ENCODE measurements at places on chromosomes 13 and 19.

DNA sequence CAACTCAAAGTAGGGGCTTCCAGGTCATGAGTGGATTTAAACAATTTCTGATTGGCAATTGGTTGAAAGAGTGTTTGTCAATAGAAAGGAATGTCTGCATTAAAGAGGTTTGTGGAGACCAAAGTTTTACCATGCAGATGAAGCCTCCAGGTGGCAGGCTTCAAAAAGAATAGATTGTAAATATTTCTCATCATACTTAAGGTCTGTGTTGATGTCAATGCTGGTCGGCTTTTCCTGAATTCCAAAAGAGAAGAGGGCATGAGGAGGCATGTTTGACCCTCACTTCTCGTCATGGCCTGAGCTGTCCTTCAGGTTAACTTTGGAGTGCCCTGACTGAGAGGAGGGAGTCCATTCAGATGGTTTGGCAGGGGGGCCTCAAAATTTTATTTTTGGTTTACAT lies 125.4 kb upstream of the RFC3 start:
- DNase-seq = no peak

GRCh38 chr19:15529774-15530372 lies 21.5 kb downstream of the CYP4F22 start:
- DNase-seq = no peak

DNA sequence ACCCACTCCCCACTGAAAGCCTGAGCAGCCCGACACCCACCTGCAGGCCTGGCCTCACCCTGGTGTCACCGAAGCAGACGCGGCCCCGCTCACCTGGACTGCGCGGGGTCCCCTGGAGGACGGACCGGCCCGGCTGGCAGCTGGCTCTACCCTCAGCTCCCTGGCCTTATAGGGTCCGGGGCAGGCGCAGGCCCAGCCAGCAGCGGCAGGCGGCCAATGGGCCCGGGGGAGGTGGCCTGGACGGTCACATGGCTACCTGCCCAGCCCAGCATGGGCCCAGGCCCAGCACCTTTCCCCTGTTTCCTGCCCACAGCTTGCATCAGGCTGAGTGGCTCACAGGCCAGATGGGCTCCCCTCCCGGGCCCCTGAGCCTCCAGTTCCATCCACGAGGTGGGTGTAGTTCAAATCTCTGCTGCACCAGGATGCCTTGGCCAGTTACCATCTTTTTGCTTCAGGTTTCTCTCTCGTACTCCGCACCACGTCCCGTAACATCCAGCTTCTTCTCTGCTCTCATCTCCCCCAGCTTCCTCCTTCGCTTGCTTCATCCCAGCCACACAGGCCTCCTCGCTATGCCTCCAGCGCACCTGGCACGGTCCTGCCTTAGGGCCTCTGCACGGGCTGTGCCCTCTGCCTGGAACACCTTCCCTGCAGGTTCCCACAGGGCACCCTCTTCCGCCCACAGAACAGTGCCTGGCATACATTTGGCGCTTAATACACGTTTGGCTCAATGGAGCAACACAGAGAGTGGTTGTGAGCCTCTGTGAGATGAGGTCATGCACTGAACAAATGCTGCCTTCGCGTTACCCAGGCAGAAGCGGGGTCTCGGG lies at the start of gene PLIN4:
TSS of gene PLIN4 (minus strand) at position 142 of the 827 bp plus-strand sequence. CDS start 214 bp downstream, outside the sequence.
- no peak for DNase-seq

GRCh38 chr19:19211499-19212420 lies at the start of gene NCAN:
TSS of gene NCAN (plus strand) at chr19:19211958. CDS start at chr19:19216954, 4,996 bp downstream.
- no peak for DNase-seq

GRCh38 chr19:10292789-10293636 lies 3.3 kb downstream of the ICAM5 start:
- DNase-seq = no peak

DNA sequence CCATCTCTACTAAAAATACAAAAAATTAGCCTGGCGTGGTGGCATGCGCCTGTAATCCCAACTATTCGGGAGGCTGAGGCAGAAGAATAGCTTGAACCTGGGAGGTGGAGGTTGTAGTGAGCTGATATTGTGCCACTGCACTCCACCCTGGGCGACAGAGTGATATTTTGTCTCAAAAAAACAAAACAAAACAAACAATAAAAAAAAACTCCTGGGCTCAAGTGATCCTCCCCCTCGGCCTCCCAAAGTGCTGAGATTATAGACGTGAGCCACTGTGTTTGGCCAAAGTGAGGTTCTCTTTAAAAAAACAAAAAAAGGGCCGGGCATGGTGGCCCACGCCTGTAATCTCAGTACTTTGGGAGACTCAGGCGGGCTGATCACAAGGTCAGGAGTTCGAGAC lies 3.8 kb upstream of the JUNB start:
- DNase-seq = no peak

GRCh38 chr19:2648099-2648498 lies 54.4 kb downstream of the GNG7 start:
- DNase-seq = no peak

DNA sequence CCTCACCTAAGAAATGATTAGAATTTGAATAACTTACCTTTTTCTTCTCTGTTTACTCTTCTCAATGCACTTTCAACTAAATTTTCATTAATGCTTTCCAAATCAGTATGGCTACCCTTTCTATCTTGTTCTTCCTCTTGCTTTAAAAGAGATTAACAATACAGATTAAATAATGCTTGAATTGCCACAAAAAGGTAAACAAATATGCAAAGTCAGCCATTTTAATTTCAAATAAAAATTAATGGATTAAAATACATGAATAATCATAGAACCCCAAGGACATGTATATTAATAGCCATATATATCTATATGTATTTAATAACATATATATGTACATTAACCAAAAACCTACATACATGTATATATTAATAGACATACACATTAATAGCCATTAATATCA lies 7.9 kb upstream of the NEK5 start:
- no peak for DNase-seq

- no peak for DNase-seq
Measured at GRCh38 chr13:113881614-113882266, 17.9 kb upstream of the GAS6 start.

GRCh38 chr19:47111682-47112165 lies 1.9 kb downstream of the ZC3H4 start:
- DNase-seq = peak; percentile 23

GRCh38 chr13:95678967-95679366 lies 2.0 kb downstream of the DNAJC3 start:
- DNase-seq = no peak

- peak; percentile 35 for DNase-seq
Measured at GRCh38 chr13:30607908-30608307, 9.8 kb upstream of the USPL1 start.

DNA sequence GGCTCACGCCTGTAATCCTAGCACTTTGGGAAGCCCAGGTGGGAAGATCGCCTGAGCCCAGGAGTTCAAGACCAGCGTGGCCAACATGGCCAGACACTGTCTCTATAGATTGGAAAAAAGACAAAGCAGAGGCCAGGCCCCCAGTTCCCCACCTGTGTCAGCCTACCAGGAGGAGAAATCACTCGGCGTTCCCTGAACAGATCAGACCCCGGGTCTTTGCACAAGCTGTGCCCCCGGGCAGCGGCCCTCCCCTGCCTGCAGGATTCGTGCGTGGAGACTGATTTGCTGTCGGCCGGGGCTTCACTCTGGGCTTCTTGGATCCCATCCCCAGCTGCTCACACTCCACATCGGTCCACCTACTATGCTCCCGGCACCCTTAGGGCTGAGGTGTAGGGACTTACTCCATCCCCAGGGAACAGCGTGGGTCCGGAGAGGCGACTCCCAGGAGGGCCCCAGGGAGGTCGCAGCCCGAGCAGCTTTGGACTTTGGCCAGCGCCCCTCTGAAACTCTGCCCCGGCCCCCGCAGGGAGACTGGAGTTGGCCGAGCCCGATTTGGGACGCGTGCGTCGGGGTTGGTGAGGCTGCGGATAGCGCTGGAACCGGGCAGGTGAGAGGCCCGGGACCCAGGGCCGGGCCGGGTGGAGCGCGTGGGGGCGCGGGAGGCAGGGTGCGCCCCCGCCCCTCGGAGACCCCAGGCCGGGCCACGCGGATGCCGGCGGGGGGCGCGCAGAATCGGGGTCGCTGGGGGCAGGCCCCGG lies 515 bp upstream of the EFNA2 start:
- no peak for DNase-seq

- DNase-seq = no peak
Measured at GRCh38 chr19:10095622-10095947, 6.9 kb downstream of the ANGPTL6 start.

DNA sequence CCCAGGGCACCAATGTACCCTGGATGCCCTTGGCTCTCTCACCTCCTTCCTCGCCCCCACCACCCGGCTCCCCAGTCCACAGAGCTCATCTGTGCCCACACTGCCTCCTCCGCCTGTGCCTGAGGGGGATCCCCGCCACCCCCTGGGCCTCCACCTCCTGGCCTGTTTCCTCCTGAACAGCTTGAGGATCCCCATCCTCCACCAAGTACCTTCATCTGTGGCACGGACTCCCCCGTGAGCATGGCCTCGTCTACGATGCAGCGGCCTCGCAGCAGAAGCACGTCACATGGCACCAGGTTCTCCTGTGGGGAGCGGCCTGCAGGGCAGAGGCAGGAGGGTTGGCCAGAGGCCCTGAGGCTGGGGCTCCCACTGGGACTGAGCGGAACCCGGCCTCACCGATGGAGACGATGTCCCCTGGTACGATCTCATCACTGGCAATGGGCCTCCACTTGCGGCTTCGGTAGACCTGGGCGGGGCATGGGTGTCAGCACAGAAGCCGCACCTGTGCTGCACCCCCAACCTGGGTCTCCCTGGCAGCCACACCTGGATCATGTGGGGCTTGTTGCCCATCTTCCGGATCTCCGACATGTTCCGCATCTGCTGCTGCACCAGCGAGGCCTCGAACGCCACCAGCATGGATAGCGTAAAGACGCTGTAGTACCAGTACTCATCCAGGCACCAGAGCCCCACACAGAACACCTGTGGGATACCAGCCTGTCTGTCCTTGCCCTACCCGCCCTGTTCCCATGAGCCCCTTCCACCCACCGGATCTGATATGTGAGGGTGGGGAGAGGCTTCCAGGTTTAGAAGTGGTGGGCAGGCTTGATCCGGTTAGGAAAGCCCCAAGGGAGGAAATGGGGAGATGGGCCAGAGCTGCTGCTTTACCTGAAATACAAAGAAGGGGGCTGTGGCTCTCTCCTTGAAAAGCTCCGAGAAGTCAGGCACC lies 6.8 kb downstream of the ATP13A1 start:
- no peak for DNase-seq

DNA sequence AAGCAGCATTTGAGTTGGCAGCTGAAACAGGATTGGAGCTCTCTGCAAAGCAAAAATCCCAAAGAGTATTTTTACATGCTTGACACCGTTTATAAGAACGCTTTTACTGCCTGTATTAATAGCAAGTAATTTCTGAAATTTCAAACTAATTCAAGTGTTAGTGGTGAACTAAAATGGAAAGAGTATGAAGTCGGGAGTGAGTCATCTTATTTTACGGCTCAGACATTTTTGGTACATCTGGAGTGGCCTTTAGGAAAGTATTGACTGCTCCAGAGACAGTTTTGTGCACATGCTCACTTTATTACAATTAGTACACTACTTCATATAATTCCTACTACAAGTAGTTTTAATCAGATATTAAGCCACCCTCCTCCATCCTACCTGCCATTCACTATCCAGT lies 167.4 kb downstream of the SLITRK6 start:
- DNase-seq = no peak

- DNase-seq = no peak
Measured at GRCh38 chr13:44211286-44211685, 162.3 kb upstream of the SERP2 start.

DNA sequence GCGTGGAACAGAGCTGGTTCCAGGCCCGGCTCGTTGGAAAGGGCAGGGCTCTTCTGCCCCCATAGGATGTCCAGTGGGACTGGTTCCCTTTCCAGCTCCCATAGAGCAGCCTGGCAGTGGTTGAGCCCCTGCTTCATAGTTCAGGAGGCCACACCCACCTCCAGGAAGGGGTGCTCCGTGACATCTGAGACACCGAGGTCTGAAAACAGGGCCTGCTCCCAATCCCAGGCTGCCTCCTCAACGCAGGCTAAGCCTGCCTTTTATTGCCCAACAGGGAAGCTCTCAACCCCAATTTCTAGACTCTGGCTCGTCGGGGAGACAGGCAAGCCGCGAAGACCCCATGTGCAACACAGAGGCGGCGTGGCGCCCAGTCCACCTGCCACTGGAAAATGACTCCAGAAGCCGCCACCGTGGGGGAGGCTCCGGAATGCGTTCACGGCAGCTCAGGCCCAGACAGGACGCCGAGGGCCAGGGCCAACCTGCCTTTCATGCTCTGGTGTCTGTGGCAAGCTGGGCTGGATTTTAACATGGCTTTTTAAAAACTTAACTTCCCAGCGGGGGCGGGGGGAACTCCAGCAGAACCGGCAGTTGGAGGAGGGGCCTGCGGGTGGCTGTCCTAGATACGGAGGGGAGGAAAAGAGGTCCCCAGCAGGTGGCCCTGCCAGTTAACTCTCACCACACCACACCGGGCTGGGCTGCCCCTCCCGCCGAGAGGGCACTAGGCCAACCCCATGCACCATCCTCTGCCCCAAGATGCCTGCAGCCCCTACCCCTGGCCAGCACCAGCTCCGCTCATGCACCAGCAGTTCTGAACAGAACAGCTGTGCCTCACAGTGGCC lies 17.9 kb upstream of the TINCR start:
- DNase-seq = no peak

DNA sequence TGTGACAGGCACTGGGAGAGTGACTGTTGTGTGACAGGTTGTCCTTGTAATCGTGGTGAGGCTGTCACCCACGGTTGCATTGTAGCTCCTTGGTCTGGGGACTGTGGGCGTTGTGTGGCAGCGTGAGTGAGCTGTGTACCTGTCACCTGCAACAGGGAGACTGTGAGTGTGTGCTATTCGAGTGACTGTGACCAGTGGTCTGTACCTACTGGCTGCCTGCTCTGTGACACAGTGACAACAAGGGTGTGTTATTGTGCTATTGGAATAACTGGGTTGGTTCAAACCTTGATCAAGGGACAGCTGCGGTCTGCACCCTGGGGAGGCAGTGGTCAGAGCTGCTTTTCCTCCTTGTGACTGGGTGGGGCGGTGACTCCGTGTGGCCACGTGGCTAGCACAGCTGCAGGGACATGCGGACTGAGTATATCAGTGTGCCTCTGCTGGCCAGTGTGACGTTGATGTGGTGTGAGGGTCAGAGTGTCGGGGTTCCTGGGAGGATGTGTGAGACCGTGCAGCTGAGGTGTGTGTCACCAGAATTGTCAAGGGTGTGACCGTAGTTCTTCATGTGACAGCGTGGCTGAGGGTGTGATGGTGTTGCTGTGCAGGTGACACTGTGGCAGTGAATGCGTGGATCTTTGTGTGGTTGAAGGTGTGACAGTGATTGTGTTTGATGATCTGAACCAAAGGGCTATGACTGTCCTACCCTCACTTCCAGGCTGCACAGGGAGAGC lies 10.1 kb upstream of the NFIX start:
- no peak for DNase-seq

Measured in memory B cell (primary cell).